Thyroid gland (tissue), 4 donors: ENCODE measurements at places on chromosomes 5 and 9. TPM values are rescaled to one million over a fixed set of nuclear protein-coding genes. Genes with fewer than 3 reads are reported as not detected.

DNA sequence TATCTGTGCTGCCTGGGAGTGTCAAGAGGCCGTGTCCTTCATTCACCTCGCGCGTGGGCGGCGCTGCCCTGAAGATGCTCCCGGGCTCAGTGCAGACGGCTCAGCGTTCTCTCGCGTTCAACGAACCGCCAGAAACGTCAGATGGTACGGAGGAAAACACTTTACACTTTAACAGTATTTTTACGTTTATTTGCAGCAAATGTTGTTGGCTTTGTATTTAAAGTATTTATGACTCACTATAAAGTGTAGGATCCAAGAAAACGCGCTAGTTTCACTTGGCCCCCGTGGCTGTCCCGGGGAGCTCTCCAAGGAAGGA is 544 bp upstream of the ERCC6L2 start:
- peak; percentile 62 for DNase-seq

GRCh38 chr9:69894720-69895119 is 74.1 kb downstream of the CFAP95 start:
- peak; percentile 19 for DNase-seq

DNA sequence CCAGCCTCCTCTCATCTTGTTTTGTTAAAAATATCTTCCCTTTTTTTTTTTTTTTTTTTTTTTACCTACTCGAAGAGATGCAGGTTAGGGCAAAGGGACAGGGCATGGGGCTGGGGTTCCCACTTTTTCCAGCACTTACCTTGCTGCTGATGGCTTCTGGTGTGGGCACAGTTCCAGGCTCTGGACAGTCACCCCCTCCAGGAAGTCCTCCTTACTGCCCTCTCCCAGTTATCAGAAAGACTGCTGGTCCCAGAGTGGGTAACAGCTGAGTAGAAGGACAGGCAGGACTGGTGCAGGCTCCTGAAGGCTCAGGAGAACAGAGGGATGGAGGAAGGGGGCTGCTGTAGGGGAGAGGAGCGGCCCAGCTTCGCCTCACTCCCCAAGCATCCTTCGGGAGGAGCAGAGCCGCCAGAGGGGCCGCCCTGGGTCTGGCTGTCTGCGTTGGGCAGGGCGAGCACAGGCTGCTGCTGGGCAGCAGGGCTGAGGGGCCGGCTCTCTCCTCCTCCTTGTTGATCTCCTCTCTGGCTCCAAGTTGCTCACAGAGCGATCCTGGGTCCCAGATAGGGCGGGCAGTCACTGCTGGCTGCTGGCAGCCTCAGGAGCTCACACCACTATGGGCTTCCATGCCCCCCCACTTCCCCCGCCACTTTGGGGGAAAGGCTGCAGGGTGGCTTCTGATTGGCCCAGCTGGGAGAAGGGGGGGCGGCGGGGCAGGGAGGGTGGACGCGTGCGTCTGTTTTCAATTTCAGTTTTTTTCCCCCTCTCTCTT is at the start of gene PDGFRB:
PDGFRB (minus strand) TSS at position 588 of the 769 bp plus-strand sequence. CDS start 18,798 bp downstream, outside the sequence.
- DNase-seq, result peak; percentile 57

CCDC152 gene
- 2.5 TPM for total RNA-seq

TRIM14 gene
- total RNA-seq, result 6.3 TPM

DNA sequence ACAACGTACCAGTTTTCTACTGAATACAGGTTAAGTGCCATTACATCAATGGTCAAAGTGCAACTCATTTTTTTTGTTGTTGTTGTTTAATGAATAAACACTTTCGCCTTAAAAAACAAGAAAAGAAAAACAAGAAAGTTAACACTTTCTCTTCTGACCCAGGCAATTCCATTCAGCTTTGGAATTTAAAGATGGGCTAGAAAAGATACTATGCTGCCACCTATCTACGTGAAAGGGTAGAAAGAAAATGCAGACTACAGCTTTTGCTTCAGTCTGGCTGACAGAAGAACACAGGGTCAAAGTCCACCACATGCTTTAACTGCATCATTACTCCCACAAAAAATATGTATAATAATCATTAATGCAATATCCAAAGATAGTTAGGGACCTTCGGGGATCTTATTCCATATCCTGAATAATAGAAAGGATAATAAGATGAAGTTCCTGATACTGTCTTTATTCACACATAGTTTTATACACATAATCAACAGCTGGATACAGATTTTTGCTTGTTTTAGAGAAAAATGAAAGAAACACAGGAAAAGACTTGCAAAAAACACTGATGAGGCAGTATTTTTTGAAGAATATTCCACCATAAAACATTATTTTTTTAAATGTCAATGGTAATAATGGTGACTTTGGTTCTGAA is 40.4 kb downstream of the ZDHHC21 start:
- DNase-seq, result no peak

DNA sequence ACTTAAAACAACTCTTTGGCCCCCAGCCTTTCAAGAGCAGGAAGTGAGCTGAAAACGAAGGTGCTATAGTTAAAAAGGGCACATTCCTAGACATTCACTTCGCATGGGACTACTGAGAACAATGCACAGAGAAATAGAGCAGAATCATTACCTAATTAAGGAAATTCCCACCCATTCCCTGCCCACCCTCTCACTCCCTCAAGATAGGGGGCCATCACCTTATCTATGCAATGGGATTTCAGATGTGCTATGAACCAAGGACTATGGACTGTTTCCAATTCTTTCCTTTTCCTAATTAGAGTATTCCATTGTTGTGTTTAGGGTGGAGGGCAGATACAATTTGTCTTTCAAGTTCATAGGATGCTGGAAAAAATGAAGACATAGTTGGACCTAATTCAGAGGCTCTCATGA is 476.8 kb downstream of the CETN3 start:
- no peak for DNase-seq

- no peak for DNase-seq
These were observed 202.0 kb upstream of the NR3C1 start for GRCh38 chr5:143605403-143606005.

ADAMTS13 gene
- 1.5 TPM for total RNA-seq

UBAP2 gene
- 30.3 TPM for total RNA-seq

DNA sequence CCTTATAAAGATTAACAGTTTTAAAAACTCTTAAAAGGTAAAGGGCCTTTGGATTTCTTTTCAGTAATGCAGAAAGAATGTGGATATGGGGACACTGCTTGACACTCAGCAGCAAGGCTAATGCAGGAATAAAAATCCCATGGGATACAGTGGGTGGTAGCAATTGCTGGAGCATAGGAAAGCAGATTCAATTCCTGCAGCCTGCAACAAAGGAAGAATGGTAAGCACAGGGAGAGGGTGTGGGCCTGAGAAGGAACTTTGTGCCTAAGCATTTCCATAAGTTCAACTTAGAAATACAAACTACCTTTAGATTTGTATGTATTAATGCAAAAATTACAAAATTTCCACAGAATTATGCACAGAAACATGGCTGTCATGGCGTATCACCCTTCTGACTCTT is 65.8 kb upstream of the CDK5RAP2 start:
- no peak for DNase-seq

C5orf58 gene
- total RNA-seq, result not detected

DNA sequence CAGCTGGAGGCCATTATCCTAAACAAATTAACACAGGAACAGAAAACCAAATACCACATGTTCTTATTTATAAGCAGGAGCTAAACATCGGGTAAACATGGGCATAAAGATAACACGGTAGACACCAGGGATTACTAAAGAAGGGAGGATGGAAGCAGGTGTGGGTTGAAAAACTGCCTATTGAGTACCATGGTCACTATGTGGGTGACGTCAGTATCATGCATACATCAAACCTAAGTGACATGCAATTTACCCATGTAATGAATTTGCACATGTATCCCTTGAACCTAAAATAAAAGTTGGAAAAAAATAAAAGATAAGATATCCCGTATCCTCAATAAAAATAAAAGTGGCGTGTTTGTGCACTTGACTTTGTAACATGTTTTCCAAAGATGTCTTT is 88.8 kb downstream of the DOCK8 start:
- DNase-seq, result no peak

- no peak for DNase-seq
These were observed 120.2 kb upstream of the CCDC152 start for GRCh38 chr5:42636425-42636824.

- DNase-seq, result no peak
These were observed 50.9 kb downstream of the CERT1 start for GRCh38 chr5:75460532-75460931.

EIF4E1B gene
- total RNA-seq, result not detected

DNA sequence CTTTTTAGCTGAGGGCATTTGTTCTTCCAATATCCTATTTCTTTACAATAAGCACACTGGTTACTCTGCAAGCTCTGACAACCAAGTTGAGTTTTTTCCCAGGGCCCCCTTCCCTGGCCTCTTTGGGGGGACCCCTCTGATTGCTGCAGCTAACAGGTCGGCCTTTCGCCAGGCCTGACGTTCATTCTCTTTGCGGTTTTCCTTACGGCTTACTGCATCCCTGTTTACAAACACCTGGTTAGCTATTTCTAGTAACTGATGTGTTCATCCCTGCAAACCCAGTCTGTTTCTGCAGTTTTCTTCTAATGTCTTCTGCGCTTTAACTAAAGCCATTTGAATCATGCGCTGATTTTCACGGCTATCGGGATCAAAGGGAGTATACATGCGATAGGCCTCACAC is 37.5 kb upstream of the PPP1R26 start:
- DNase-seq, result no peak

TMEM174 gene
- 1.5 TPM for total RNA-seq
